ENCODE measurements at places on chromosomes 12 and 14. TPM values are rescaled to one million over a fixed set of nuclear protein-coding genes. Genes with fewer than 3 reads are reported as not detected.

DNA sequence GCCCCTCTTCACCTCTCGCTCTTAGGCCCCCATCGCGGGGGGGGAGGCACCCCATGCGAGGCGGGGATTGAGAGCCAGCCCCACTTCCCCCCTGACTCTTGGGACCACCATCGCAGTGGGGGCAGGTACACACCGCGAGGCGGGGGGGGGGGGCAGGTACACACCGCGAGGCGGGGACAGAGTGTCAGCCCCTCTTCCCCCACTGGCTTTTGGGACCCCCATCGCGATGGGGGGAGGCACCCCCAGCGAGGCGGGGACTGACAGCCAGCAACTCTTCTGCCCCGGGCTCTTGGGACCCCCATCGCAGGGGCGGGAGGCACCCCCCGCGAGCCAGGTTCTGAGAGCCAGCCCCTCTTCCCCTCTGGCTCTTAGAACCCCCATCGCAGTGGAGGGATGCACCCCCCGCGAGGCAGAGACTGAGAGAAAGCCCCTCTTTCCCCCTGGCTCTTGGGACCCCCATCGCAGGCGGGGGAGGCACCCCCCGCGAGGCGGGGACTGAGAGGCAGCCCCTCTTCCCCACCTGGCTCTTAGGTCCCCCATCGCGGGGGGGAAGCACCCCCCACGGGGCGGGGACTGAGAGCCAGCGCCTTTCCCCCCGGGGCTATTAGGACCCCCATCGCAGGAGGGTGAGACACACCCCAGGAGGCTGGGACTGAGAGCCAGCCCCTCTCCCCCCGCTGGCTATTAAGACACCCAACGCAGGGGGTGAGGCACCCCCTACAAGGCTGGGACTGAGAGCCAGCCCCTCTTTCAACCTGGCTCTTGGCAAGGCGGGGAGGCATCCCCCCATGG, 196.5 kb upstream of the PZP start:
- no peak overlapping the region for H3K4me3 ChIP-seq
- H3K36me3 ChIP-seq = no peaks in the 10 kb centered on the region
- DNase-seq = no peak
- no peak overlapping the region for H3K27ac ChIP-seq
- no peaks in the 10 kb centered on the region for H3K27me3 ChIP-seq

DNA sequence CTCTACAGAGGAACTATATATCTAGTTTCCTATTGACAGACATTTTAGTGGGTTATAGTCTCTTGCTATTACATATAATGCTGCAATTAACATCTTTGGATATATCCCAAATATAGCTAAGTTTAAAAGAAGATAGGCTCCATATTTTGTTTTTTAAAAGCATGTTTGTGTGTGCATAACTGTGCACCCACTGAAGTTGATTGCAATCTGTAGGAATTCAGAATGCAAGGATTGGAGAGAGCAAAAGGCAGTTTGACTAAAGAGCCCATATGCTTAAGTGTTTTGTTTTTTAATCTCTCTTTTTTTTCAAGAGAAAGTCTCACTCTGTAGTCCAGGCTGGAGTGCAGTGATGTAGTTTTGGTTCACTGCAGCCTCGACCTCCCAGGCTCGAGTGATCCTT, 9.4 kb upstream of the ABCD4 start:
- no peak for DNase-seq
- no peak overlapping the region for H3K4me3 ChIP-seq
- peaks cover 4% of the 10 kb centered on the region for H3K4me1 ChIP-seq
- H3K27ac ChIP-seq = no peak overlapping the region
- peaks cover 2% of the 10 kb centered on the region for H3K36me3 ChIP-seq
- peaks cover 6% of the 10 kb centered on the region for H3K27me3 ChIP-seq

DNA sequence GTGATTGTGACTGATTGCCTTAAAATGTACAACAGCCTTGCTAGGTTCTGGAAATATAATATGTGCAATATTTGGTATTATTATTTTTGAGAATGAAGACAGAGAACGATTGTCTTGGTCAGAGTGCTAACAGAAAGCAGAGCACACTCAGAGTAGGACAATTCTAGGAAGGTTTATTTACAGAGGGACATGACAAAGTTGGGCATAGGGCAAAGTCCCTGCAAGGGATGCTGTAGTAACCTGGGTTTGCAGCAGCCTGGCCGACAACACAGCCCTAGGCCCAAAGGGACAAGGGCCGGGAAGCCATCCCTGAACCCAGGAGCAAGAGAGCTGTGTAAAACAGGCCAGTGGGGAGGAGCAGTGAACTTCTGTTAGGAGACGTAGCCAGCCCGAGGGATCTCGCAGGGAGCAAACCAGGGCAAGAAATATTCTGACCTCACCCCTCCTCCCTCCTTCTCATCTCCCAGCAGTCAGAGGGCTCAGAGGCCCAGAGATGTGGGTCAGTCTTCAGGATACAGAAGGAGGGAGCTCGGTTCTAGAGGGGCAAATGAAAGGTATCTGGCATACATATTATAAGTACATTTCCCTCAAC, 51.0 kb upstream of the FERMT2 start:
- H3K4me3 ChIP-seq = no peak overlapping the region
- H3K4me1 ChIP-seq = peaks cover 2% of the 10 kb centered on the region
- no peak overlapping the region for H3K27ac ChIP-seq
- DNase-seq = no peak
- H3K27me3 ChIP-seq = peaks cover 39% of the 10 kb centered on the region

The DDX51 gene
- 38.2 TPM for total RNA-seq

DNA sequence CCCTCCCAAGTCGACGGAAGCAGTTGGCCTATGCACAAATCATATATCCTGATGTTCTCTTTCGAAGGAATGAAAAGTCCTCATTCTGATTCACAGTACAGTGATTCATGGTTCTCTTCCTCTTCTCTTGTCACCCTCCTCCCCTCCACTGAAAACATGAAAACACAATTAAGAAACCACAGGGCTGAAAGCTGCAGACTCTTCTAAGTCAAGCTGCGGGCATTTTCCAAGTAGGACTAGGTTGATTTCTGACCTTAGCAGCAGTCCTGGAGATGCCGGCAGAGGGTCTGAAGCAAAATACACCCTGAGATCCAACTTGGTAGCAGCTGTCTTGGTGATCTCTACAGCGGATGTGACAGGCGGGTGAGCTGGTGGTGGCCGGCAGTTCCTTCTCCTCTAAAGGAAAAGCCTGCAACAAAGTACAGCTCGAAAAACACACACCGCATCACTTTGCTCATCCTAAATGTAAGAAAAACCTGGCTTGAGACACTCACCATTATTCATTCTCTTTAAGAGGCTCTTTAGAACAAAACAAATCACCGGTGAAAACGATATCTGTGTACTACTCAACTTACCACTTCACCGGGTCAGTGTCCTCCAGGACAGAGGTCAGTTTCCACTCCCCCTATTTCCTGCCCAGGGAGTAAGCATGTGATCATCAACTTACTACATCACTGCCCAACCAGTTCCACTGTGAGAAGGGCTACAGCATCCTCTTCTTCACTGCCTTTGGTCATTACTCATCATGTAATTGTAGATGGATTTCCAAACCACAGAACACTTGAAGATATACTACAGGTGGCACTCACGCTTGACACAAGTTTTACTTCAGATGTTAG, 6.0 kb downstream of the TMCC3 start:
- H3K27ac ChIP-seq = peak overlapping the region; percentile 24
- peak overlapping the region; percentile 75 for H3K4me3 ChIP-seq
- H3K27me3 ChIP-seq = peaks cover 36% of the 10 kb centered on the region
- peaks cover 2% of the 10 kb centered on the region for H3K36me3 ChIP-seq
- DNase-seq = no peak

The NFYB gene
- 13.7 TPM for total RNA-seq

- no peaks in the 10 kb centered on the region for H3K4me1 ChIP-seq
- H3K36me3 ChIP-seq = no peaks in the 10 kb centered on the region
- no peak overlapping the region for H3K27ac ChIP-seq
- no peak overlapping the region for H3K4me3 ChIP-seq
Measured at GRCh38 chr12:92619730-92620684, 82.8 kb upstream of the PLEKHG7 start.

DNA sequence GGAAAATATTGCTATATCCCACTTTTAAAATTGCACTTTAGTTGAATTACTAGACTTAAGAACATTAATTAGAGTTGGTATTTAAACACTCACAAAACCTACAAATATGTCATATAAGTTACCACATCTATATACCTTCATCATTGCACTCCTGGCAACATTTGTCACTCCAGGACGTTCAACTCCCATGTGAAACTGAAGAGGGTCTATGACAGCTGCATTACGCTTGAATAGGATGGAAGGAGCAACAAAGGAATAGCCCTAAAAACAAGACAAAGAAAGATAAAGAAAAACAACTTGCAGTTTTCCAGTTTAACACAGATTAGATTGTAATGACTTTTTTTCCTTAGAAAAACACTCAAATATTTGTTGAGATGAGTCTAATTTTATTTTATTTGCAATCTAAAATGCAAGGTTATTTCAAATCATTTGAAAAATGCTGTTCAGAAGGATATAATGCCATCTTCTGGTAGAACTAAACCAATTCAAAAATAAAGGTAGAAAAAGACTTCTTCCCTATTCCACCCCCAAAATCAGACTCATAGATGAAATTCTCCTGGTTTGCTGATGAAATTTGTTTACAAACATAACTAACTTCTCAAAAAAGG, 84.3 kb upstream of the TTC7B start:
- H3K27me3 ChIP-seq = no peaks in the 10 kb centered on the region
- no peak overlapping the region for H3K27ac ChIP-seq
- peaks cover 2% of the 10 kb centered on the region for H3K36me3 ChIP-seq
- no peak for DNase-seq

The HOXC11 gene
- total RNA-seq = not detected

DNA sequence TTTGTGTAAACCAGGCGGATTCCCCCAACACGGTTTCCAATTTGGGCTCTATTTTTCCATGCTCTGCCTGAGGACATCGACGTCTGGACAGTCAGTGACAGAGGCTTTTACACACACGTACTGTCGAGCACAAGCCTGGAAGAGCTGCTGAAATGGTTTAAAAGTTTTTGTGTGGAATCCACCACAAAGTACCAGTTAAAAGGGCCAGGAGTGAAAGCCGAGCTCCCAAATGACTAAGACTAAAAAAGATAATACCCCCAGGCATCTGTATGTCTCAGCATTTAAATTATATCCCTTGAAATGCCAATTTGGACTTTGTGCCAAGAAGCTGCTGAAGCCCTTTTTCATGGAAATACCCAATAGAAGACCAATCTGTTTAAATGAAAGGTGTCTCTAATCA, 173.2 kb downstream of the EGLN3 start:
- H3K27me3 ChIP-seq = peaks cover 30% of the 10 kb centered on the region
- H3K4me3 ChIP-seq = no peak overlapping the region
- no peak for DNase-seq
- peaks cover 2% of the 10 kb centered on the region for H3K4me1 ChIP-seq
- H3K27ac ChIP-seq = no peak overlapping the region

DNA sequence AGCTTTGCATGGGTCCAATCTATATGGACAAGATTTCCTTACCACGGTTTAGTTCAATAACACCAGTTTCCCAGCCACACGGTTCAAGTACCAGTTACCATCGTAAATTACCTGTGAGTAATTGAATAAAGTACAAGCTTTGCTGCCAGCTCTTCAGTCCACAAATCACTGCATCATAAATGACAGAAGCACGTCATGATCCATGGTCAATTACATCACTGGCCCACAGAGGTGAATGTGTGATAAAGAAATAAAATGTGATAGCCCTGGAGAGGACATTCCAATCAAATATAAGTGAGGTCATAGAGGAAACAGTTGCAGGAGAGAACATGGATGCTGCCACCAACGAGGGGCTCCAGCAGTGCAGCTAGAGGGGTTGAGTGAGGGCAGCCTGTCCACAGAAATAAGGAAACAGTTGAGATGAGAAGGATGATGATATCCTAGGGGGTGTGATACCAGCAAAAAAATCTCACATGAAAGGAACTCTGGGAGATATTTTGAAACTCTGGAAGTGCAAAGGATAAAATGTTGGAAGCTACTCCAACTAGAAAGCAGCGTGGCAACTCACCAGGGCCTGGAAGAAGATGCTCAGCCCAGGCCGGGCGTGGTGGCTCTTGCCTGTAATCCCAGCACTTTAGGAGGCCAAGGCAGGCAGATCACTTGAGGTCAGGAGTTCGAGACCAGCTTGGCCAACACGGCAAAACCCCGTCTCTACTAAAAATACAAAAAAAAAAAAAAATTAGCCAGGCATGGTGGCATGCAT, 5.8 kb upstream of the DYNC1H1 start:
- DNase-seq = no peak
- no peak overlapping the region for H3K27ac ChIP-seq
- H3K4me1 ChIP-seq = peaks cover 12% of the 10 kb centered on the region
- no peaks in the 10 kb centered on the region for H3K36me3 ChIP-seq
- H3K27me3 ChIP-seq = no peaks in the 10 kb centered on the region

- peaks cover 2% of the 10 kb centered on the region for H3K36me3 ChIP-seq
- peaks cover under 1% of the 10 kb centered on the region for H3K27me3 ChIP-seq
- H3K4me3 ChIP-seq = peak overlapping the region; percentile 25
- H3K4me1 ChIP-seq = peaks cover 19% of the 10 kb centered on the region
- DNase-seq = no peak
- peak overlapping the region; percentile 84 for H3K27ac ChIP-seq
Measured at GRCh38 chr14:59154373-59154772, 34.1 kb upstream of the DAAM1 start.

GRCh38 chr12:18054925-18055619, 34.9 kb downstream of the RERGL start:
- H3K36me3 ChIP-seq = no peaks in the 10 kb centered on the region
- no peak overlapping the region for H3K4me3 ChIP-seq
- H3K27me3 ChIP-seq = no peaks in the 10 kb centered on the region
- no peak for DNase-seq
- no peak overlapping the region for H3K27ac ChIP-seq
- no peaks in the 10 kb centered on the region for H3K4me1 ChIP-seq

DNA sequence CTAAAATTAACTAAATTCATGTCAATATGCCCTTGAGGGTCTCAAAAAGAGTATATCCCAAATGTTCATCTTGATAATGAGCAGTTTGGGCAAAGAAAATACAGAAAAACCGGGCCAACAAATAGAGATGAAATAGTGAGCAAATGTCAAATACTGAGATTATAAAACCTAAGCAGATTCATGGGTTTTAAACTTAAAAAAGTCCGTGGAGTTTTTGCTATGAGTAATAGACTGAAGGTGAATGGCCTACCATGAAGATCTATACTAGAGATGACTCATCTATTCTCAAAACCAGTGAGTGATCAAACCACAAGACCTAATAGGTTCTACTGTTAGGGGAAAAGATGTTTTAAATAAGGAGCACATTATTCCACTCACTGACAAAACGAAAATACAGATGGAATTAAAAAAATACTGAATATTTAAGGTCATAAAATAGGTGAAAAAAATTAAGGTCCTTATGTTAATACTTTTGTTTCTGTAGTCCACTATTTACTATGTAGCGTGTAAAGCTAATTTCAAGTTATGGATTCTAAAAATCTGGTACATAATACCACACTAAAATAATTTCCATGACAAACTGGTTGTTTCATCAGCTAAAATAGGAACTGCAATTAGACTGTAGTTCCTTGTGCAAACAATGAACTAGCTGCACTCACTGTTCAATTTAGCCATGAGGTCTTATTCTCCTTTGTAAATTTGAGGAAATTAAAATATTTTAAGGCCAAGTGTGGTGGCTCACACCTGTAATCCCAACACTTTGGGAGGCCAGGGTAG, 5.0 kb downstream of the HNRNPC start:
- H3K27me3 ChIP-seq = no peaks in the 10 kb centered on the region
- peaks cover 10% of the 10 kb centered on the region for H3K36me3 ChIP-seq
- peak overlapping the region; percentile 99 for H3K4me3 ChIP-seq
- H3K27ac ChIP-seq = peak overlapping the region; percentile 100

- H3K4me3 ChIP-seq = no peak overlapping the region
- H3K27me3 ChIP-seq = no peaks in the 10 kb centered on the region
- DNase-seq = no peak
Measured at GRCh38 chr12:88717188-88717587, 136.9 kb upstream of the KITLG start.

The SLC38A4 gene
- not detected for total RNA-seq

All from T-helper 17 cell (primary cell).